ENCODE measurements at places on chromosomes 3 and 15.
A peak's percentile ranks its signal among the peaks of the same experiment; 100 is the strongest.

DNA sequence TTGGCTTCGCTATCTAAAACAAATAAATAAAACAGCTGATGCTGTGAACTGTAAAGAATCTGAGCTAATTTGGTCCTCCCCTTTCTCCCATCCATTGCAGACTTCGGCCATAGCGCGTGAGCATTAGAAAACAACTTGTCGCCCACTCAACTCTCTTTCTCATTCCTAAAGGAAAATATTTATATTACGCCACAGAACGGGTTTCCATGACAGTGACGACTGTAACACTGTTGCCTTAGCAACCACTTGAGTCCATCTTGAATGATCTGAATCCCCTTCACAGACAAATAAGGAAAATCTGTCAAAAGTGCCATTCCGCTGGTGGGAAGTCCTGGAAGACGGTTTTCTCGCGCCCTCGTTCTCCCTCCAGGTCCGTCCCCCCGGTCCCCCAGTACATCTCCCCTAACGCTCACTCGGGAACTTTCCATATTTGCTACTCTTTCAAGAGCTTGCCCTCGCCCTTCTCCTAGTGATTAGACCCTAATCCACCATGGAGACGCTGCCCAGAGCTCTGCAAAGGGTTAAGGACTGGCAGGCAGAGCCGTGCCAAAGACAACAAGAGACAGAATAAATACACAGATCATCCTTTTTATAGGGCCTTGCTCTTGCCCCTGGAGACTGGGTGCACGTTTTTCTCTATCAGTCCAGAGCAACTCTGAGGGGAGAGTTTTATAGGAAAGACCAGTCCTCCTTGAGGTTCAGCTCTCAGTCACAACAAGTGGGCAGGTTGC lies 50.5 kb downstream of the CRYGS start:
- DNase-seq, result no peak

DNA sequence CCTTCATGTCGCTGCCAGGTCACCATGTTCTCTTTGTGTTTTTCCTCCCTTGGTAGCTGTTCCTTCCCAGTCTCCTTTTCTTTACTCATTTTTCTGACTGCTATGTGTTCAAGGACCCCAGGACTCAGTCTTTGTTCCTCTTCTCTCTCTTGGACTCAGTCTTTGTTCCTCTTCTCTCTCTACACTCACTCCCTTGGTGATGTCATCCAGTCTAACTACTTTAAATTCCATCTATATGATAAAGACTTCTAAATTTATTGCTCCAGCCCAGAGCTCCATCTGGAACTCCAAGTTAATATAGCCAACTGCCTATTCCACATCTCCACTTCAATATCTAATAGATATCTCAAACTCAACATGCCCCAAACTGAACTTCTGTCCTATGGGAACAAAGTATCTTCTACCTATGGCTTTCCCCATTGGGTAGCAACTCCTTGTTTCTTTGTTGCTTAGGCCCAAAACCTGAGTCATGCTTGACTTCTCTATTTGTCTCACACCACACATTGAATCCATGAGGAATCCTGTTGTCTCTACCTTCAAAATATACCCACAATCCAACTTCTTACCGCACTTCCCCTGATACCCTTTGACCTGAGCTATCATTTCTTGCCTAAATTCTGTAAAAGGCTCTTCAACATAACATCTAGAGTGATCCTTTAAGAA lies 4.9 kb upstream of the DYNC1LI1 start:
- no peak for DNase-seq

DNA sequence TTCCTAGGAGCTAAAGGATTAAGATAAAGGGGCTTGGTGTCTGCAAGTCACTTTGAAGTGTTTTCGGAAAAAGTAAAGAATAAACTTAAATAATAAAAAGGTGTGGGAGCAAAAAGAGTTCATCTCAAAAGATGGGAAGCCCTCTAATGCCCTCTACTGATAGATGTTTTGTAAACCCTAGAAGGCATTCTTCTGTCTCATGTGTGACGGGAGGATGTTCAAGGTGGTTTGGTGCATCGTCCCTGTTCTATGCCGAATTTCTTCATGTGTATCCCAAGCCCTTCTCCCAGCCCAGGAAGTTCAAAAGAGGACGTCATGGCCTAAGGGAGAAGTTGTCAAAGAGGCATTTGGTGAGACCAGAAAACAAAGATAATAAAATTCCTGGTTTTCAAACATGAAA lies 37.2 kb downstream of the CCK start:
- DNase-seq, result no peak

GRCh38 chr3:67357610-67358458 lies 296.6 kb downstream of the SUCLG2 start:
- peak; percentile 9 for DNase-seq

GRCh38 chr15:50112488-50113186 lies 6.4 kb downstream of the ATP8B4 start:
- no peak for DNase-seq

DNA sequence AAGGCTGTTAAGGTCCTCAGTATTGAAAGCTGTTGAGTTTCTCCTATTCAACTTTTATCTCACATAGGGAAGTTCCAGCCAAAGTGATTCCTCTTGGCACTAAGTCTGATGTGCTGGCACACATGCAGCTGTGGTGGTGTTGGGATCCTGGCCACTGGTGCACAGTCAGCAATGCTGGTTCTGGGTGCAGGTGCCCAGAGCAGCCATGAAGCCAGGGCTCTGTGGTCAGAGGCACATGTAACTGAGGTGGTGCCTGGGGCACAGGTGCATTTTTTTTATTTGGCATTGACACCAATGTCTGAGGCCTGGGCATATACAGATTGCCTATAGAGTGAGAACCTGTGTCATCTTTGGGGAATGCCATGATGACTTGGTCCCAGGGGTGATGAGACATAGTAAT lies 271.4 kb downstream of the POLQ start:
- DNase-seq, result no peak

- no peak for DNase-seq
Observed at GRCh38 chr3:154250291-154250690, 74.0 kb downstream of the DHX36 start.

DNA sequence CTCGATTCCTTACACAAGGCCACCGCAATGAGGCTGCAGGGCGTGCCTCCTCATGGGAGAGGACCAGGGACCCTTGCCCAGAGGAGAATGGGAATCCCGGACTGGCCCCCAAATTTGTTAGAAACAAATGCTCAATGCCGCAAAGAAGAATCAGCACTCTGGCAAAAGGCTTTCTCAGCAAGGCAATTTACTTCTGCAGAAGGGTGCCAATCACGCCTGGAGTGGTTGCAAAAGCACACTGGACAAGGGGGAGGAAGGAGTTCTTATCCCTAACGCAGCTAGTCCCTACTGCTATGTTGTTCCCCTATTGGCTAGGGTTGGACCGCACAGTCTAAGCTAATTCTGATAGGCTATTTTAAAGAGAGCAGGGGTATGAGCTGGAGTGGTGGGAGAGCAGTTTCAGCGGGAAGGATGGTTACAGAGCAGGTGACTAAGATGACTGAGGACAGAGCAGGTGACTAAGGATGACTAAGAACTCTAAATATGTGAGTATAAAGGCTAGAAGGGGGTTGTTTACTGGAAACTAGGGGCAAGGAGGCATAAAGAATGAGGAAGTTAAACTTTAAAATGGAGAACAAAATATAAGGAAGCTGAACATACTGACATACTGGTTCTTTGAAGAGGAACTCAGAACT lies 48.5 kb downstream of the KATNBL1 start:
- DNase-seq, result no peak

- no peak for DNase-seq
Observed at GRCh38 chr15:38745626-38746025, 181.0 kb upstream of the RASGRP1 start.

GRCh38 chr3:165195241-165195639 lies 944 bp downstream of the SLITRK3 start:
- no peak for DNase-seq

DNA sequence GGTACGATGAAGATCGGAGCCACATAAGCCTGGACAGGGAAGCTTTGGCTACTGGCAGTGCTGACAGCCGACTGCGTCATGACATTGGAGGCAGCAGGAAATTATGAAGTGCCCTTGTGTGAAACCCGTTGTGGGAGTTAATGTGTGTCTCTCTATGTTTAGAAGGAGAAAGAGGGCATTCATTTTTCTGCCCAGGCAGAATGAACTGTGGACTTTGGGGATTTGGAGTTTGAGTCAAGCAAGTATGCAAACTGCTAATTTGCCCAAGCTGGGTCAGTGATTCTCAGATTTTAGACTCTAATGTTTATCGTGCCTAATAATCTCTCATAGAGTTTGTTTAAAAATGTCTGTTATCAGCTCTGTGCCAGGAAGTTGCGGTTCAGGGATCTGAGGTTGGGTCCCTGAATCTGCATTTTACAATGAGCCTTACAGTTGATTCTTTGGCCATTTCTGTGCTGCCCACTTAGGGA lies 5.6 kb downstream of the CTXND1 start:
- DNase-seq, result no peak

- DNase-seq, result no peak
Observed at GRCh38 chr3:23981955-23982354, 36.9 kb downstream of the NR1D2 start.

DNA sequence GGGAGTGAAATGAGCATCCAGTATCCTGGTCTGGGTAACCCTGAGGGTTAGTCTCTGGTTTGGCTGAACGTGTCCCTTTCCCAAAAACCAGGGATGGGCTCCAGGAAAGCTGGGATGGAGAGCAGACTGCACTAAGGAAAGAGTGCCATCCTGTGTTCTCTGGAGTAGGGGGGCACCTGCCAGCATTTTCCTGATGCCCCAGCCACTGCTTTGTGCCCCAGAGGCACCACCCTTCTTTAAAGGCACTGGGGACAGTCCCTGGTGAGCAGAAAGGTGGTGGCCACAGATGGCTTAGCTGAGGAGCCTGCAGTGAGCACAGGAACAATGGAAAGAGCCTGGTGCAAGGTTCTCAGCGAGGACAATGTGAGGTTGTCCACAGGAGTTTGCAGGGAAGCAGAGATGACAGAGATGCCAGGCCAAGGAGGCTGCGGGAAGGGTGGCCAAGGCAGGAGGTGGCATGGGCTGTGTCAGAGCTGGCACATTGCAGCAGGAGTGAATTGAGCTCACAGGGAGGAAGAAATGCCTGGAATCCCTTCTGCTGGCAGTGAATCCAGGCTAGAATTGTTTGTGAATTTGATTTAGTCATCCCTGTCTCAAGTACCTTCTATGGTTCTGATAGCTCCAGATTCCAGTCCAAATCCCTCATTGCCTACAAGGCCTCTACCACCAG lies 39.9 kb downstream of the AMOTL2 start:
- no peak for DNase-seq

GRCh38 chr3:69735893-69736292 lies 3.4 kb upstream of the MITF start:
- DNase-seq, result no peak

GRCh38 chr3:89851974-89852621 lies 744.7 kb downstream of the EPHA3 start:
- DNase-seq, result no peak
